ENCODE measurements at places on chromosomes 16 and 17.

GRCh38 chr16:88649924-88650748, 717 bp downstream of the CYBA start:
- no peak for DNase-seq

DNA sequence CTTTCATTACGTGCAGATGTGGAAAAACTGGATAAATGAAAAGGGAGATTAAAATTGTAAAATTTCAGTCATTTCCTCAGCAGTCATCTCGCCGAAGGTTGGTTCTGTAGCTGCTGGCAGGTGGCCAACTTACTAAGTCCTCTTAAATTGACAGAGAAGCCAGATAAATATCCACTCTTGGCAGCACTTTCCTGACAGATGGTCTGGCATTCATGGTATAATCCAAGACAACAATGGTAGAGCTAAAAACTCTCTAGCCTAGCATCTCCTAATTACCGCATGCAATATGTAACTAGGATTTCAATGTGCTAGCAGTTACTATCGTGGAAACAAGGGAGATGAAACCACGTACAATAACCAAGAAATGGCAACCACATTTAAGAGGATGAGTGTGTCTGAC, 306.3 kb downstream of the CNTNAP4 start:
- DNase-seq, result peak; percentile 23

DNA sequence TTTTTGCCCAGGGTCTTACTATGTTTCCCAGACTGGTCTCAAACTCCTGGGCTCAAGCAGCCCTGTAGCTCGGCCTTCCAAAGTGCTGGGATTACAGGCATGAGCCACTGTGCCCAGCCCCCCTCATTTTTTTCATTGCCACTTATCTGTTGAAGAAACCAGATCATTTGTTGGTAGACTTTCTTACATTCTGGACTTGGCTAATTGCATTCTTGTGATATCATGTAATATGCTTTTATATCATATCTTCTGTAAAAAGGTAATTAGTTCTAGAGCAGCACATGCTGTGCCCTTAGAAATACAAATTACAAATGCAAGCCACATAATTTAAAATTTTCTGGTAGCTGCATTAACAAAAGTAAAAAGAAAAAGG, 53.9 kb downstream of the PPM1E start:
- no peak for DNase-seq

DNA sequence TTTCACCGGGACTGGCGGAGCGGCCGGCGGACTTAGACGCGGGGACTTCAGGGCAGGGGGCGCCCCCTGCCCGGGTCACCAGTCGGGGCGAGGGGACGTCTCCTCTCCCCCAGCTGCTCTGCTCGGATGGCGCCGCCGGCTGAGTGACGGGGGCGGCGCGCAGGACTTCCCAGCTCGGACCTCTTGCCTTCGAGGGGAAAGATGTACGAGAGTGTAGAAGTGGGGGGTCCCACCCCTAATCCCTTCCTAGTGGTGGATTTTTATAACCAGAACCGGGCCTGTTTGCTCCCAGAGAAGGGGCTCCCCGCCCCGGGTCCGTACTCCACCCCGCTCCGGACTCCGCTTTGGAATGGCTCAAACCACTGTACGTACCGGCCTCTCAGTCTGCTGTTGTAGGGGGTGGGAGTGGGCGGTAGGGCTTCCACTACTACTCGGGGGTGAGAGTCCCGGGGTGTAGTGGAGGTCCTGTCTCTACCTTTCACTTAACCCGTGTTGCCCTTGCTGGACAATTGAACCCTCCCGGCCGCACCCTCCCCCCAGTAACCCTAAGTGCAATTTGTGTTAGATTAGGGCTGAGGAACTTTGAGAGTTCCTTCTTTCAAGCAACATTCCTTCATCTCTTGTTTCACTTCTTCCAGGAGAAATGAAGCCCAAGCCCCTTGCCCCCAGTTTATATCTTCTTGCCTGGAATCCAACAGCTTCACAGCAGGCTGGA, 21.9 kb downstream of the GJD3 start:
- DNase-seq, result no peak

DNA sequence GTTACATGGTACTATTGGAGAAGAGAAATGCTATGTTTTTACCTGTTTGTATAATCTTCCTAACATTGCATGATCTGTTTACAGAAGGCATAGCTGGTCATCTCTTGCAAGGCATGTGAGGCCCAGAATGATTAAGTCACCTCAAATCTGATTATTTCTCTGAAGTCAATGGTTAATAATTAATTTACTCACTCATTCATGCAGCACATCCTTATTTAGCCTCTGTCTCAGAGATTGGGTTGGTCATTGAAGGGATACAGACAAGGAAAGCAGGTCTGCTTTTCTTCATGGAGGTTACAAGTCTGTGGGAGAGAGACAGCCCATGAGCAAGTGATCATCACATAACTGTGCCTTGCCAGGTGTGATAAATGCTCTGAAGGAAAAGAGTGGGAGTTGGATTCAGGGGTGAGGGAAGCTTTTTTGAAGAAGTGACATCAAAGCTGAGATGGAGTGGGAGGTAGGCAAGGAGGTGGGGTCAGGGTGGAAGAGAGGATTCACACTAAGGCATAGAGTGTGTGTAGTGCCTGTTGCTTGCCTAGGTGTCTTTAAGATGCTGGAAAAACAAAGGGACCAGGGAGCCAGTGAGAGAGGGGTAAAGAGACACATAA, 16.3 kb upstream of the RBFOX1 start:
- DNase-seq, result no peak
